ENCODE measurements at places on chromosomes 7 and 10.

DNA sequence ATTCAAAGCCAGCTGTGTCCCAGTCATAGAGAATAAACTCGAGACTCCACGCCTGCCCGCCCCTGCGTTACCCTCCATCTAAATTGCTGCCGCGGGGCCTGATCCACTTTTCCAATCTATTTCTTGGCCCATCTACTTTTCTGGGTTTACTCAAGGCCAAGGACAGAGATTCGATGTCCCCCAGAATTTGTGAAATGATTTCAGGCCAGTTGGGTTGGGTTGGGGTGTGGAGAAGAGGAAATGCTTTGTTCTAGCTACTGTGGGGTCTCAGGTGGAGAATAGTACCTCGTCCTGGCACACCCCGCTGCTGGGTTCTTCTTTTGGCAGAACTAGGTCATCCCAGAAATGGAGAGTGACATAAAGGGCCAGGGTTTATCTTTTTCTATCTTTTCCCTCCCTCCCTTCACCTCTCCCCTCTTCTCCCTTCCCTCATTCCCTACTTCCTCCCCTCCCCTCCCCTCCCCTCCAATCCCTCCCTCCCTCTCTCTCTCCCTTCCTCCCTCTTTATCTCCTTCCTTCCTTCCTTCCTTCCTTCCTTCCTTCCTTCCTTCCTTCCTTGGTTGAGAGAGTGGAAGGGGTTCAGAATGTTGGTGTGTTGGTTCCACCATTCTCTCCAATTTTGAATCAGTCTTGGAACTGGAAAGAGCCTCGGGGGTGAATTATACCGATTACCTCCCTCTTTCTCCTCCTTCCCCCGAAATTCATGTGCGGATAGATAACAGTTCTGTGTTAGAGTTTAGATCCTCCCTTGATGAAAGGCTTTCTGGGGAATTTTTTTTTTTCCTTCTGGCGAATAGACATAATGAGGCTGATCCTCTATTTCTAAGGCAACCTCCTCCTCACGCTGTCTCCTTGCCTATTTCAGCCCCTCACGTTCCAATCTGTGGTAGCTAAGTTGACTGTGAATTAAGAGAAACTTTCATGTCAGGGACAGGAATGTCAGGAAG lies 1.2 kb upstream of the TMEM229A start:
- no peak for DNase-seq
- no peak overlapping the region for H3K27ac ChIP-seq
- H3K4me1 ChIP-seq = peaks cover 5% of the 10 kb centered on the region
- H3K27me3 ChIP-seq = peaks cover 52% of the 10 kb centered on the region

- H3K4me1 ChIP-seq = no peaks in the 10 kb centered on the region
- no peaks in the 10 kb centered on the region for H3K27me3 ChIP-seq
- no peak overlapping the region for H3K4me3 ChIP-seq
These were observed 131.2 kb downstream of the CHCHD3 start for GRCh38 chr7:132950725-132951124.

DNA sequence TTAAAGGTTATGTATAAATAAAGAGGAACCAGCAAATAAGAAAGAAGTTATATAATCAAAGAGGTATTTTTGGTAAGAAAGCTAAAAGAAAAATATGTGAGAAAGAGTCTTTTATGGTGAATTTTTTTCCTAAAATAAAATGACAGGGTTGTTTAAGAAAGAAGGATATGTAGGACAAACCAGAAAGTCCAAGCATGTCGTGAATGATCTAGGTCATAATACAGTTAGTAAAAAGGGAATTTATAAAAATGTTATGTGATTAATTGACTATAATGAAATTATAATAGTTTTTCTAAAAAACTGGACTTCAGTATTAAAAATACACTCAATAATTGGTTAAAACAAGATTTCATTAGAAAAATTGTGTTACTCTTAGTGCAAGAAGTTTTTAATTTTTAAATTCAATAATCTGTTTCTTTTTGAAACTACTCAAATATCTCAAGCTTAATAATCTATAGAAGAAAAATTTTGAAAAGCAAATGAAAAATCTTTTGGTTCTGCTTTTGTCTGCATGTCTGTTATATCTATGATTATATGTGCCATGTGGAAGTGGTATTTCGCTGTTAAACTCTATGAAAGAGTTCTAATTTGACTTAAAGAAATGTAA lies 23.3 kb downstream of the AVL9 start:
- peaks cover 69% of the 10 kb centered on the region for H3K36me3 ChIP-seq
- no peak overlapping the region for H3K27ac ChIP-seq
- no peak for DNase-seq
- H3K4me1 ChIP-seq = peaks cover 51% of the 10 kb centered on the region

DNA sequence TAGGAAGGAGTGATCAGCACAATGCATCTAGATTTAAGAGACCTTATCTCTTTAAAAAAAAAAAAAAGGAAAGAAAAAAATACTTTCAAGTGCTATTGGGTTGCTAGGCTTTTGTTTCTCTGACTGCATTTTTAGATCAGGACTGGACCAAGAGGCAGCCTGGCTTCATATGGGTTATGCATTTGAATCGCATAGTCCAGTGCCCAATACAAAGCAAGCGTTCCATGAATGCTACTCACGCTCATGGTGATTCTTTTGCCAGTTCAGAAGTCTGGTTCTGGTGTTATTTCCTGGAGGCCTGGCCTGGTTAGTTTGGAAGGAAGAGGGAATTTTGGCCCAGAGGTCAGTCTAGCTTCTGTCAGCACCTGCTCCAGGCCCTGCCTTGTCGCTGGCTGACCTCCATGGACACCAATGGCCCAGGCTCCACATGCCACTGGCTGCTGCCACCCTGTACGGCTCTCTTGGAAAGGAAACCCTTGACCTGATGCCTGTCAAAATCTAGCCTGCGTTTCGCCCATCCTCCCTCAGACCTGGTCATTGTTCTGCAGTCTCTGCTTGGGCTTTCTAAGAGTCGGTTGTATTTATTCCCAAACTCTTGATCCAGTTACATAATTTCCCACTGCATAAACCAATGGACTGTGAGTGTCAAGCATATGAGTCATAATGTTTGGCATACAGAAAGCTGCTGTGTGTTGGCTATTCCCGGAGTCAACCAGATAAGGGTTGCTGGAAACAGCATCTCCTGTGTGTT lies 74.3 kb upstream of the MKX start:
- H3K36me3 ChIP-seq = no peaks in the 10 kb centered on the region
- no peak overlapping the region for H3K4me3 ChIP-seq
- H3K4me1 ChIP-seq = no peaks in the 10 kb centered on the region

- H3K4me1 ChIP-seq = peaks cover 8% of the 10 kb centered on the region
- no peaks in the 10 kb centered on the region for H3K36me3 ChIP-seq
- H3K27me3 ChIP-seq = peaks cover 1% of the 10 kb centered on the region
- no peak for DNase-seq
These were observed 8.2 kb upstream of the AGR3 start for GRCh38 chr7:16889851-16890415.

GRCh38 chr10:124992462-124993344 lies 50.8 kb downstream of the ZRANB1 start:
- H3K4me1 ChIP-seq = peaks cover 5% of the 10 kb centered on the region
- H3K27ac ChIP-seq = no peak overlapping the region
- no peak overlapping the region for H3K4me3 ChIP-seq
- H3K27me3 ChIP-seq = no peaks in the 10 kb centered on the region
- H3K36me3 ChIP-seq = peaks cover 4% of the 10 kb centered on the region

GRCh38 chr7:17103984-17104383 lies 194.5 kb upstream of the AHR start:
- no peaks in the 10 kb centered on the region for H3K36me3 ChIP-seq
- no peak overlapping the region for H3K4me3 ChIP-seq
- DNase-seq = no peak
- no peaks in the 10 kb centered on the region for H3K27me3 ChIP-seq
- H3K27ac ChIP-seq = no peak overlapping the region

- no peak for DNase-seq
- no peaks in the 10 kb centered on the region for H3K4me1 ChIP-seq
- H3K27ac ChIP-seq = no peak overlapping the region
- no peaks in the 10 kb centered on the region for H3K36me3 ChIP-seq
- H3K4me3 ChIP-seq = no peak overlapping the region
- H3K27me3 ChIP-seq = peaks cover 10% of the 10 kb centered on the region
These were observed 338.0 kb upstream of the ZMIZ1 start for GRCh38 chr10:78730754-78731153.

- H3K27me3 ChIP-seq = peaks cover 15% of the 10 kb centered on the region
- H3K4me1 ChIP-seq = no peaks in the 10 kb centered on the region
- H3K36me3 ChIP-seq = no peaks in the 10 kb centered on the region
These were observed 82.7 kb upstream of the MACROH2A2 start for GRCh38 chr10:69969977-69970376.

- H3K27me3 ChIP-seq = no peaks in the 10 kb centered on the region
- no peak overlapping the region for H3K4me3 ChIP-seq
- H3K36me3 ChIP-seq = peaks cover 85% of the 10 kb centered on the region
- peaks cover 64% of the 10 kb centered on the region for H3K4me1 ChIP-seq
These were observed 115.6 kb downstream of the ELMO1 start for GRCh38 chr7:37333075-37333474.

- H3K27me3 ChIP-seq = no peaks in the 10 kb centered on the region
- no peaks in the 10 kb centered on the region for H3K4me1 ChIP-seq
- no peak overlapping the region for H3K4me3 ChIP-seq
These were observed 513.4 kb upstream of the GHITM start for GRCh38 chr10:83625831-83626360.

- H3K36me3 ChIP-seq = peaks cover 73% of the 10 kb centered on the region
- no peak for DNase-seq
- H3K4me1 ChIP-seq = peaks cover 14% of the 10 kb centered on the region
- no peak overlapping the region for H3K27ac ChIP-seq
- H3K4me3 ChIP-seq = no peak overlapping the region
- H3K27me3 ChIP-seq = no peaks in the 10 kb centered on the region
These were observed 36.3 kb downstream of the GARS1 start for GRCh38 chr7:30630986-30631385.

- no peaks in the 10 kb centered on the region for H3K4me1 ChIP-seq
- DNase-seq = no peak
- H3K27me3 ChIP-seq = no peaks in the 10 kb centered on the region
- no peaks in the 10 kb centered on the region for H3K36me3 ChIP-seq
- H3K4me3 ChIP-seq = no peak overlapping the region
These were observed 19.2 kb downstream of the TBATA start for GRCh38 chr10:70765794-70766594.

DNA sequence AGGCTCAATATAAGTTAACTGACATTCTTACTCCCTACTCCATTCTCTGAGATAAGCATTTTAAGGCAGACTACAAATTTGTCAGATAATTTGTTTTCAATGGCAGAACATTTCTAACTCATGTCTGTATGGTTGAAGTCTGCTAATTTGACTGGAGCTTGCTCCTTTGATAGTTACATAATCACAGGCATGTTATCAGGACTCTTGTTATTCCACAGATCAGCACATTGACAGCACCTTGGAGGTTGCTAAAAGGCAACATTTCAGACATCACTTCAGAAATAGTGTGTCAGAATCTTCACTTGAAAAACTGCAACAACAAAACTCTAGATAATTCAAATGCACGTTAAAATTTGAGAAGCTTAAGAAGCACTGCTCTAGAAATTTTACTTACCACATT lies 158.3 kb upstream of the PCLO start:
- no peaks in the 10 kb centered on the region for H3K4me1 ChIP-seq
- H3K36me3 ChIP-seq = no peaks in the 10 kb centered on the region
- no peak for DNase-seq

DNA sequence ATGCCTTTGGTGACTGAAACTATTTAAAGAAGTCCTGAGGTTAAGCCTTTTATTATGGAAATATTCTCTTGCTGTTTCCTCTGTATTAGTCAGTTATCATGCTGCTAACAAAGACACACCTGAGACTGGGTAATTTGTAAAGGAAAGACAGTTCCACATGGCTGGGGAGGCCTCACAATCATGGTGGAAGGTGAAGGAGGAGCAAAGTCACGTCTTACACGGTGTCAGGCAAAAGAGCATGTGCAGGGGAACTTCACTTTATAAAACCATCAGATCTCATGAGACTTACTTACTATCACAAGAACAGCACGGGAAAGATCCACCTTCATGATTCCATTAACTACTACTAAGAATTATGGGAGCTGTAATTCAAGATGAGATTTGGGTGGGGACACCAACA lies 121.2 kb upstream of the GPR26 start:
- no peak overlapping the region for H3K27ac ChIP-seq
- no peaks in the 10 kb centered on the region for H3K36me3 ChIP-seq
- no peak overlapping the region for H3K4me3 ChIP-seq
- peaks cover 13% of the 10 kb centered on the region for H3K27me3 ChIP-seq
- no peaks in the 10 kb centered on the region for H3K4me1 ChIP-seq
- no peak for DNase-seq

DNA sequence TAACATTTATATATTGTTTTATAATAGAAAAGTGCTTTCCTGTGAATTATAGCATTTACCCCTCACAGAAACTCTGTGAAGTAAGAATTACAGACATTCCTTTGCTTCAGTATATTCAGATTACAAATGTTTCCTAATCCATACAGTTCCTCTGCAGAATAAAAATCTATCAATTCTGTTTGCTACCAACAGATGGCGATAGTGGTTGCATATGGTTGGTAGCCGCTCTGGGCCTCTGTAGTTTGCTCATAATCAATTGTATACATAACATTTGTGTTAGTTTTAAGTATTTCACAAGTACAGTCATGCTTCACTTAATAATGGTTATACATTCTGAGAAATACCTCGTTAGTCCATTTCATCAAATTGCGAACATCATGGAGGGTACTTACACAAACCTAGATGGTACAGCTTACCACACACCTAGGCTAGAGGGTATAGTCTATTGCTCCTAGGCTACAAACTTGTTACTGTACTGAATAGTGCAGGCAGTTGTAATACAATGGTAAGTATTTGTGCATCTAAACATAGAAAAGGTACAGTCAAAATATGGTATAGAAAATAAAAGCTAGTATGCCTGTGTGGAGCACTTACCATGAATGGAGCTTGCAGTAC lies 94.4 kb upstream of the STEAP4 start:
- DNase-seq = no peak
- no peak overlapping the region for H3K27ac ChIP-seq
- H3K4me3 ChIP-seq = no peak overlapping the region
- H3K27me3 ChIP-seq = peaks cover 2% of the 10 kb centered on the region
- peaks cover 9% of the 10 kb centered on the region for H3K4me1 ChIP-seq

DNA sequence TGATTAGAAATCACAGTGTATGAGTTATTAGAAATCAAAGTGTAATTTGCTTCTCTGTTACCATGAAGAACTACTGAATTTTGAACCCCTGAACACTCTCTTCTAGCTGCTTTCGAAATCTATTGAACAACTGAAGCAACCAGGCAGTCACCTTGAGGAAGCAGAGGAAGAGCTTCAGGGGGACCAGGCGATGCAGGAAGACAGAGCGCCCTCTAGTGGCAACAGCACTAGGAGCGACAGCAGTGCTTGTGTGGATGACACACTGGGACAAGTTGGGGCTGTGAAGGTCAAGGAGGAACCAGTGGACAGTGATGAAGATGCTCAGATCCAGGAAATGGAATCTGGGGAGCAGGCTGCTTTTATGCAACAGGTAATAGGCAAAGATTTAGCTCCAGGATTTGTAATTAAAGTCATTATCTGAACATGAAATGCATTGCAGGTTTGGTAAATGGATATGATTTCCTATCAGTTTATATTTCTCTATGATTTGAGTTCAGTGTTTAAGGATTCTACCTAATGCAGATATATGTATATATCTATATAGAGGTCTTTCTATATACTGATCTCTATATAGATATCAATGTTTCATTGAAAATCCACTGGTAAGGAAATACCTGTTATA lies 170.7 kb downstream of the HDAC9 start:
- peak; percentile 83 for DNase-seq
- H3K27ac ChIP-seq = no peak overlapping the region
- H3K4me1 ChIP-seq = no peaks in the 10 kb centered on the region
